ENCODE measurements at places on chromosomes 6 and 20.

- DNase-seq: no peak
Observed at GRCh38 chr6:26295691-26296555, 69.1 kb upstream of the BTN3A2 start.

DNA sequence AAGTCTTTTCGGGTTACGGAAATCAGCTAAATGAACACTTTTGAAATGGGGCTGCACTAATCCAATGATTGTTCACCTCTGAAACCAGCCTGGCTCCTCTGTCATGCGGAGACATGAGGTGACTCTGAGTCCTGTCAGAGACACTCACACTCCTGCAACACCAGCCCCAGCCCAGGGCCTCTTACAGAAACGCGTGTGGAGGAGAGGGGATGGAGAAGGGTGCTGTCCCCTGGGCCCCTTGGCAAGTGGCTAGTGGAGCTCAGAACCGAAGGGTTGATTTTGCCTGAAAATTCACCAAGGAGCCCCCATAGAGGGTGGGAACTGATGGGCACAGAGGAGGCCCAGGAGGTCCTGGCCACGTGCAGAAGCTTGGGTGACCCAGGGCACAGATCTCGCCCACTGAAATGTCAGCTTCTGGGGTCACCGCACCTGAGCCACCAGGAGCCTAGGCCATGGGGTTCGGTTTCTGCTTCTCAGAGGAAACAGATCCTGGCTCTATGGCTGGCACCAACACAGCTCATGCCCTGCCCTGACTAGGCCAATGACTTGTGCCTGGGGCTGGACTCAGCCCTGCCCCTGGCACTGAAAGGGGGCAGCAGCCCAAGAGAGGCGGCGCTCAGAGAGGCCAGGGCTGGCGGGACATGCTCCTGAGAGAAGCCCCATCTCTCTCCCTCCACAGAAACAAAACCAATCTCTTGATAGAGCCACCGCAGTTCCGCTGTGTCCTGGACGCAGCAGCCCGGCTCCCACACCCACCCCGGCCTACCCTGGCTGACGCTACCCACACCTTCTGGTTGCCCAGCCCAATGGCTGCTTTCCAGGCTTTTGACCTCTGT is 144.7 kb downstream of the ERMARD start:
- DNase-seq: no peak

GRCh38 chr20:45917790-45918141 is 5.8 kb upstream of the PLTP start:
- no peak for DNase-seq

- DNase-seq: no peak
Observed at GRCh38 chr6:352896-353470, 38.6 kb upstream of the IRF4 start.

DNA sequence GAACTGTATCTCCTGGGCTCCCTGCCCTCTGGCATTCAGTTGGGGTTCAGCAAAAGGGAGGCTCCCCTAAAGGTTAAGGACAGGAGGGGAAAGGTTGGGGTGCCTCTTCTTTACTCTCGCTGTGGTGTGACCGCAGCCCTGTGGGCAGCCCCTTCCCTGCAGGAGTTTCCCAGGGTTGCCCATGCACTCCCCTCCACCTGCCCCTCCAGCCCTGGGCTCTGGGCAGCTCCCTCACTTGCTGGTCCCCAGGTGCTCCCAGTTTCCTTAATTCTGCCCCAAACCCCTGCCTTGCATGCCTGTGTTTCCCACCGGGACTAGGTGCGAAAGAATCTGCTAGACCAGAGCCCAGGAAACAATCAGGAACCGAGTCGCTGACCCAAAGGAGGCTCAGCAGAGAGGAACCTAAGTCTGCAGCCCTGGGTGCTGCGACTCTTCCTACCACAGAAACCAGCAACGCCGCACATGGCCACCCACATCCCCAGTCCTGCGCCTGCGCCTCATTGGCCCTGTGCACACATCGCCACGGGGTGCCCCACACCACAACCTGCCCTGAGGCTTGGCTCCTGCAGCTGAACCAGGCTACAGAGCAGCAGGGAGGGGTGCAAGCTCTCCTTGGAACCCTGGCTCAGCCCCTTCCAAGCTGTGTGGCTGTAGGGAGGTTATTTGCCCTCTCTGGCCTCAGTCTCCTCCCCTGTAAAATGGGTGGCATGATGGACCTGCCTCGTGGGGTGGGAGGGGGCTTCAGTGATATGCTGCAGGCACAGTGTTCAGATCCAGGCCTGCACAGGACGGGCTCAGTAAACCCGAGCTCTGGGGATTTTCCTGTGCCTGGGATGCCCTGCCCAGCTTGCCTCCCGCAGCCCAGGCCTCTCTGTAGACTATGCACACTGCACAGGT is 487.6 kb downstream of the PREX1 start:
- no peak for DNase-seq

DNA sequence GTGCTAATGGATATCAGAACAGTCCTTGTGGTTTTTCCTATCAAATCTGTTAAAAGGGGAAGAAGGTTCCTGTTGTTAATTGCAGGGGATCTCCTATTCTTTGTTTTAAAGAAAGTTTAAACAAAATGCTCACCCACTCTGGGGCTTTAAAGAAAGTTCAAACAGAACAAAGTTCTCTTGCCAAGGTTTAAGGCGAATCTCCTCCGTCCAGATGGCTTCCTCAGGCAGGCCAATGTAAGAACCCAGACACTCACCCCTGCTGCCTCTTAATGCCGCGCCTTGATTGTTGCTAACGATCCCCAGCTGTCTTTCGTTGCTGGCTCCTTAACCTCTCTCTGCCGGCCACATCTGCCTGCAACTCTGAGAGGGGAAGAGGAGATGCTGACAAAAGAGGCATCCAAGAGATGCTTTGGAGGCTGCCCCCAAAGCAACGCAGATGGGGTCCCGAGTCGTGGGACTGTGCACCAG is 235.0 kb upstream of the PRDM1 start:
- DNase-seq: no peak

DNA sequence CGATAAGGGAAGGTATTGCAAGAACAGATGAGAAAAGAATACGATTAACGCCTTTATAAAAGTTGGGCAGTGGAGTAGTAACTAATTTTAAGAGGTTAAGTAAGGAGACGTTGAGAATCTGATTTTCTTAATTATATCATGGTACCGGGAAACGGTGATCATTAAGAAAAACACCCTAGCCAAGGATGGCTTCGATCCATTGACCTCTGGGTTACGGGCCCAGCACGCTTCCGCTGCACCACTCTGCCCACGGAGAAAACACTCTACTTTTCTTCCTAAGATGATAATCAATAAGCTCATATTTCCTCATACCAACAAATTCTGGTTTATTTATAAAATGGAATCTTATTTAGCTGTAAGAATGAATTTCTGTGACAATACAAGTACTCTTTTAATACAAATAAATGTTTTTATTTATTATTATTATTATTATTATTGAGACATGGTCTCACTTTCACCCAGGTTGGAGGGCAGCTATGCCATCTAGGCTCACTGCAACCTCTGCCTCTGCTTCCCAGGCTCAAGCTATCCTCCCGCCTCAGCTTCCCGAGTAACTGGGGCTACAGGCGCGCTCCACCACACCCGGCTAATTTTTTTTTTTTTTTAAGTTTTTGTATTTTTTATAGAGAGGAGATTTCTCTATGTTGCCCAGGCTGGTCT is 8.3 kb downstream of the POM121L2 start:
- no peak for DNase-seq

DNA sequence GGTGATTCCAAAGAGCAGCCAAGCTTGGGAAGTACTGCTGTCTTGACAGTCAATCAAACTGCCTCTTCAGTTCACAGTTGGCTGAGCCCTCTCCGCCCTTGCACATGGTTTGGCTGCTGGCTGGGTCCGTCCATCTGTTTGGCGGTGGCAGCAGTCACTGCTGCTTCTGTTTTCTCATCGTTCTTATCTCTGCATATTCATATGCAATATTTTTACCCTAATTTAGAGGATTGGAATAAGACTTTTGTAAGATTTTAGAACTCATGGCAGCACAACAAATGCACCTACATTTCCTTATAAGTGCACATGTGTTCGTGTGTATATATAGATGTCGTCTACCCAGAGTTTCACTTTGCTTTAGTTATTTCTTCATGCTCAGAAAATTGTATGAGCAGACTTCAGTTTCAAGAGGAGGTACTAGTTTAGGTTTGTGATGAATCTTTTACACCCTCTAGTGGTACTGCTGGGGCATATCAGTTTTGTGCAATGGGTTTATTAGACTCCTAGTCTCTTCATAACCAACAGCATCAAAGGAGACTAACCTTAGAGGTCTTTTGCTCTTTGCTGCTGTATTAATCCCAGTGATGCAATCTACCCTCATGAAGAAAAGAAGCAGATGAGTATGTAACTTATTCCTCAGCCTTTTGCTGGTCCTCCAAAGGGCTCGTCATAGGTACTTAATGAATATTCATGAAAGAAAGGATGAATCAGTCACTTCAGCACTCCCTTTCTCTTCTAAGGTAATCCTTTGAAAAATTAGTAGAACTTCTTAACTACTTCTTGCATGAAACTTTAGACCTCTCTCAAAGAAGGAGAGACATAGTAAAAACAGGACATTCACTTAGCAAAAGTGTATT is 44.3 kb downstream of the KHDC1L start:
- no peak for DNase-seq

GRCh38 chr20:18139832-18140231 is 2.2 kb downstream of the KAT14 start:
- no peak for DNase-seq

- peak; percentile 74 for DNase-seq
Observed at GRCh38 chr6:30541515-30542403, 14.5 kb downstream of the GNL1 start.

GRCh38 chr20:23050847-23051627 is 1.6 kb upstream of the THBD start:
- DNase-seq: no peak

DNA sequence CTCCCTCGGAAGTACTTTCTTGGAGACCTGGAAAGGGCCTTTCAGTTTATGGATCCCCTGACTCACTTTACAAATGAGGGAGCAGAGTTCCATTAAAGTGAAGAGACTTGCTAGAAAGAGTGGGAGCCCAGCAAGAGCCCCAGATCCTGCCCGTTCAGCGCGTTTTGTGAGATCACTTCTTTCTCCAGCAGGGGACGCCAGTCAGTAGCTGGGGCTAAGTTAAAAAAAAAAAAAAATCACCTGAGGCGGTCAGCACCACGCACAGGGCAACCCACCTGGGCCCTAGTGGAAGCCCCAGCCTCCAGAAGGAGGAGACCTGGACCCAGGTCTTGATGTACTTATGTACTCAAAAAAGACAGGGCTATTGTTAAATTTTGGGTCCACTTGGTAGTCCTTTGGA is 274.5 kb upstream of the RNF24 start:
- DNase-seq: no peak

DNA sequence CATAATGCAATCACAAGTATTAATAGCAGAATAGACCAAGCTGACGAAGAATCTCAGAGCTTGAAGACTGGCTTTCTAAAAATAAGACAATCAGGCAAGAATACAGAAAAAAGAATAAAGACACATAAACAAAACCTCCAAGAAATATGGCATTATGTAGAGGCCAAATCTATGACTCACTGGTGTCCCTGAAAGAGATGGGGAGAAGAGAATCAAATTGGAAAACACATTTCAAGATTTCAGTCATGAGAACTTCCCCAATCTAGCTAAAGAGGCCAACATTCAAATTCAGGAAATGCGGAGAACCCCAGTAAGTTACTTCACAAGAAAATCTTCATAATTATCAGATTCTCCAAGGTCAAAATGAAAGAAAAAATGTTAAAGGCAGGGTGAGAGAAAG is 69.0 kb upstream of the PDE7B start:
- DNase-seq: no peak

GRCh38 chr6:41599852-41600445 is 38.3 kb upstream of the MDFI start:
- no peak for DNase-seq

GRCh38 chr20:62927128-62927705 is 912 bp upstream of the DIDO1 start:
- no peak for DNase-seq

- DNase-seq: no peak
Observed at GRCh38 chr6:105644073-105644489, 241.2 kb upstream of the PREP start.

GRCh38 chr20:33677991-33678702 is 3.9 kb upstream of the NECAB3 start:
- no peak for DNase-seq

DNA sequence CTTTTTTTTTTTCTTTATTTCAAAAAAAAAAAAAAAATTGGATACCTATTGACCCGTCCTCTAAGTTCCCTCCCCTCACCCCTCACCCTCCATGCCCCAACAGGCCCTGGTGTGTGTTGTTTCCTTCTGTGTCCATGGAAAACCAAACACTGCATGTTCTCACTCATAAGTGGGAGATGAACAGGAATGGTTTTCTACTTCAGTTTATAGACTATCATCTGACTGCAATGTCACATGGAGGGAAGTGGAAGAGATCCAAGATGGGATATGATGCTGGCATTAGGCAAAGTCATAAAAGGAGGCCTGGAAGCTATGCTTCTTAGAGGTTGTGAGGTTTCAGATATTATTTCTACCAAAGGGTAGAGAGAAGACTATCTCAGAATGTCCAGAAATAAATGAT is 237.5 kb downstream of the MAFB start:
- DNase-seq: no peak

- no peak for DNase-seq
Observed at GRCh38 chr6:122653094-122653493, 42.9 kb downstream of the PKIB start.

DNA sequence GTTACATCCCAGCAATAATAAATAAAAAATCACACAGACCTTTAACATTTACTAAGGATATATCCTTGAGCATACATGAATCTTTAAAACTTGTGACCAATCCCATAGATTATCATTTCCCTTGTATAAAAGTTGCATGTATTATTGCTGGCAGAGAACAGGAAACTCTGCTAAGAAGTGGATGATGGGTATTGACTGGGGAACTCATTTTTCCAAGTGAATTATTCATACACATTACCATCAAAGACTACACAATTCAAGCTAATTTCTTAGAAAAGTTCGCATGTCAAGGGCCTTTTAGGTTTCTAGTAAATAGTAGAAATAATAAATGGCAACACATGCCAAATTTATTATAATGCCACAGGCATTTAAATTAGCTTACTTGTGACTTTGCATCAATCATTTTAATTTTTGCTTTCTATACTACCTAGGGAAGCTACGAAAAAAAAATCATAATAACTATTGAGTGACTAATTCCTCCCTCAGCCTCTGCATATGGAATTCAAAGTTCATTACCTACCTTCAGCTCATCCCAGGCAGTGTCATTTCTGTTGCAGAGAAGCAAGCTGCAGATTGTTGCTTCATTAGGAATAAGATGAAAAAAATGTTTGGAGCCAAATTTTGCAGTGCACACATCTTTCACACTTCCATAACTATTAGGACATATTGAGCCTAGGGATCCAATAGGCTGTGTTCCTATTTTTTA is 25.8 kb downstream of the MKKS start:
- DNase-seq: no peak
